ENCODE measurements at places on chromosomes 5 and 9.

- DNase-seq, result no peak
Measured at GRCh38 chr5:34586117-34586885, 69.8 kb upstream of the RAI14 start.

DNA sequence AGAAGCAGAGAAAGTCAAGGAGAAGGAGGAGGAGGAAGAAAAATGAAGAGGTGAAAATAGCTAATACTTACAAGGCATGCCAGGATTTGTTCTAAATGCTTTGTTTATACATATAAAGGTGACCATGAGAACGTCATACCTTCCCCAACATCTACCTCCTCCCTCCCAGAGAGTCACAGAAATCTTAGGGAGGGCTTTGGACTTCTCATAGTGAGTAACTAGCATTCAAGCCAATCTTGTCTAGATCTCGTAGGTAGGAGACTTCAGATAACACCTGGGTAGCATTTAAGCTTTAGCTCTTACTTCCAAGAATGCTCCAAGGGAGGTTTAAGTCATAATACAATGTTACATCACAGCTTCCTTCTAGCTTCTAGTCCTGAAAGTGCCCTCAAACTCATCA is 36.5 kb upstream of the GPBP1 start:
- no peak for DNase-seq

GRCh38 chr9:134375011-134375390 is 48.7 kb downstream of the RXRA start:
- no peak for DNase-seq

DNA sequence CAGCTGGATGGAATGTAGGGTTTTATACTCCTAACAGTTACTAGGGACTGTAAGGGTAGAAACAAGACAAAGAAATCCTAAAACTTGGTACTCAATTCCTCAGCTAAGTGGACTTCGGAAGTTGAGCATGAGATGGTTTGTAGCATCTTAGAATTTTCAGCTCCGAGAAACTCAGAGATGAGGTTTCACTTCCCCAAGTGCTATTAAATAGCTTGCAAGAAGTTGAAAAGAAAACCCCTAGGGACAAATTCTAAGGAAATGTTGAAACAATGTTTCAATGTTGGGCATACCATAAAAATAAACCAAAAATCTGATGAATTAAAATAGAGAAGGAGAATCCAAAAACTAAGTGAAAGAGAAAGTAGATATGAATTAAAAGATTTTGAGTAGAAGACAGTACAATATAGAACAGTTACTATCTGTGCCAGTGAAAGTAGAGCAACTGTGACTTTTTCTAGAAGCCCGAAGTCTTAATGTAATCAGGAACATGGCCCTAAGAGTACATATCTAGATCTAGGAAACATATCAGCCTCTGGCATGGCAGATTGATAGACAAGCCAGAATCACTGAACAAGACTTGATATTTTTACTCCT is 308.6 kb upstream of the RGMB start:
- no peak for DNase-seq

DNA sequence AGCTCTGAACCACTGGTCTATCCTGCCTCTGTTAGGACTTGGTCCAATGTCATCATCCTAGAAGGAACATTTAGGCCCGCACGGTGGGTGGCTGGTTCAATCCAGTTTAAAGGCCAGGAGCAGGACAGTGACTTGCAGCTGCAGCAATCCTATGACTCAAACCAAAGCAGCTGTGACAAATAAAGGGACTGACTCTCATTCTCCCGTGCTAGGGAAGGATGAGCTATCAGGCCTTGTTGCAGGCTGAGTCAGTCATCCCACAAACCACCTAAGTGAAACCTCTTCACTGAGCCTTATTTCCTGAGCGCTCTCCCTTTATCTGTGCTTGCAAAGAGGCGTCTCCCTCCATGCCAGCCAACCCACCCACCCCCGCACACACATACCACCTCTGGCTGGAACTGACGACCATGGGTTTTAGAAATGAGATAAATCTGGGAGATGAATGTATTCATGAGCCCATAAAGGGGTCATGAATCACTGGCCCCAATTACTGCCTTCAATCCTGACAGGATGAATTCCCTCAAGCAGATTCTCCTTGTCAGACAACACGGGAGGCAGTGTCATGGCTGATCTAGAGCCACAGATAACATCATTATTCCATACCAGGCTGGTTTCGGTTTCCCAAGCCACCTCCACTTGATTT is 93.4 kb downstream of the KCNIP1 start:
- DNase-seq, result peak; percentile 67

GRCh38 chr9:110742741-110743371 is 74.3 kb downstream of the MUSK start:
- peak; percentile 52 for DNase-seq

GRCh38 chr9:18542837-18543405 is 69.0 kb downstream of the ADAMTSL1 start:
- DNase-seq, result no peak

DNA sequence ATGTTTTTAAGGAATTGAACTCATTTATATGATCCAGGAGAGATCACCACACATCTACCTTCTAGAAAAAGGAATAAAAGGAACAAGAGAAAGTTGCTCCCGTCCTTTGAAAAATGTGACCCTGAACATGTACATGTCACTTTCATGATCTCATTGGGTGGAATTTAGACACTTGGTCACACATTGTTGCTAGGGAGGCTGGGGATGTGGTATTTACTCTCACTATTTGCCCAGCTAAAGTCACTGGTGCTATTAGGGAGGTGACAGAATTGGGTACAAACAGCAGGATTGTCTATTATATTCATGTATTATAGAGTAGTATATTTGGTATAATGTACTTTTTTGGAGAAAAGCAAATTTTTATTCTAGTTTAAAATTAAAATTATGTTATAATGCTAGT is 2.1 kb upstream of the CDH10 start:
- no peak for DNase-seq

- DNase-seq, result no peak
Measured at GRCh38 chr9:134948149-134948548, 30.4 kb upstream of the FCN1 start.

- no peak for DNase-seq
Measured at GRCh38 chr5:112830378-112830777, 30.7 kb upstream of the SRP19 start.

DNA sequence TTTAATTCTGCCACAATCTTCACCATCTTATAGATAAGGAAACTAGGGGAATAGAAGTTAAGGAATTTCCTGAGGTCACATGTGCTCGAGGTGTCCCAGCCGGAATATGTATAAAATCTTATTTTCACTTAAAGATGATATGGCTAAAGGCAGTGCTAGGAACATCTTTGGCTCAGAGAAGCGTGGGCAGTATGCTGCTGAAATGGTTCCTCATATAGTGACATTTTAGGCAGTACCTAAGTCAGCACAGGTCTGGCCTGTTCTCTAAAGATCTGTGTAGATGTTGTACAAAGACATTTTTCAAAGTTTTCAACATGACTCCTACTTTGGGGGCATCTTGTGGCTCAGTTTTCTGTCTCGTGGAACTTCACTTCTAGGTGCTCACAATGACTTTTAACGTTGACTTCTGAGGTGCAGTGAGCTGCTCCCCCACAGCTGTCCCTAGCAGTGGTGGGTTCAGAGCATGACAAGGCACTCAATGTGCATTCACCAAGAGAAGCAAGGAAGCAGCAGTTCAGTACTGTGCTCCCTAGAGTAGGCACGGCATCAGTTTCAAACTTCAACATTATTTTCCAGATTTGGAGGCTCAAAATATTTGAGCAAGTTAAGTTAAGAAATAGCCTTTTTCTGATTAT is 40.3 kb downstream of the TNFAIP8 start:
- DNase-seq, result no peak

- DNase-seq, result no peak
Measured at GRCh38 chr5:143309661-143310431, 93.6 kb downstream of the NR3C1 start.

- DNase-seq, result no peak
Measured at GRCh38 chr5:107168086-107168485, 502.7 kb downstream of the EFNA5 start.

DNA sequence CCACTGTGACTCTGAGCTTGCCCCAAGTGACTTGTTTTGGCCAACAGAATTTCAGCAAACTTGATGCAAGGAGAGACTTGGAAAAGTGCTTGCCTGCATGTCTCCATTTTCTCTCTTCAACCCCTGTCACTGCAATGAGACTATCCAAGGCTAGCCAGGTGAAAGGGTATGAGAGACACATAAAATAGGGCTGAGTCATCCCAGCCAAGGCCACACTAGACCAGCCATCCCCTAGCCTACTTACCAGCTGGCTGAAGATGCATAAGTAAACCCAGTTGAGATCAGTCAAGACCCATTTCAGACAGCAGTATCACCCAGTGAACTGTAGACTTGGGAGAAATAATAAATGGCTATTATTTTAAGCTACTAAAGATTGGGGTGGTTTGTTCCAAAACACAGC is 52.9 kb upstream of the VLDLR start:
- DNase-seq, result no peak

DNA sequence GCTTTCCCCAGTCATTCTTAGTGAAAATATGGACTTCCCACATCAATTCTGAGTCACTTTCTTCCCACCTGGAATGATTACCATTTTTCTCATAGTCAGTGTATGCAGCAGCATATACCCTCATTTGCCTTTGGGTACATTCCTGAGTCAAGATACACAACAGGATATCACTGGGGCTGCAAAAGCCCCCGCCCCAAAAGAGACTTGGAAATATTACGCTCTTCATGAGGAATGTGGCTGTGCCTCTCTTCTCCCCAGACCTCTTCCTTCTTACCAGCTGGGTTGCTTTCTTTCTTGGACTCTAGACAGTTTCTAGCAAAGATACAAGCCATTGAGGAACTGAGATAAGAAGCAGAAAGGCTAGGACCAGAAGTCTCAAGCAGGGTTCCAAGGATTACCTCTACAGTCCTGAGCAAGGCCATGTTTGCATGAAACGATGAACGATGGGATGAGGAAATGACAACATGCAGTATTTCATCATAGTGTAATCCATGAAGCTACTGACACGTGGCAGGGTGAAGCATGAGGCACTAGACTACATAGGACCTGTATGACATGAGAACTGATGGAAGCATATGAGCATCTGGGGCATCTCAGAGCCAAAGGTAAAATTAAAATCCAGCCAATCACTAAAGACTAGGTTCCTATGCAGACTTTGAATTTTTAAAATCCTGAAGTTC is 218.1 kb downstream of the RAB3C start:
- no peak for DNase-seq

DNA sequence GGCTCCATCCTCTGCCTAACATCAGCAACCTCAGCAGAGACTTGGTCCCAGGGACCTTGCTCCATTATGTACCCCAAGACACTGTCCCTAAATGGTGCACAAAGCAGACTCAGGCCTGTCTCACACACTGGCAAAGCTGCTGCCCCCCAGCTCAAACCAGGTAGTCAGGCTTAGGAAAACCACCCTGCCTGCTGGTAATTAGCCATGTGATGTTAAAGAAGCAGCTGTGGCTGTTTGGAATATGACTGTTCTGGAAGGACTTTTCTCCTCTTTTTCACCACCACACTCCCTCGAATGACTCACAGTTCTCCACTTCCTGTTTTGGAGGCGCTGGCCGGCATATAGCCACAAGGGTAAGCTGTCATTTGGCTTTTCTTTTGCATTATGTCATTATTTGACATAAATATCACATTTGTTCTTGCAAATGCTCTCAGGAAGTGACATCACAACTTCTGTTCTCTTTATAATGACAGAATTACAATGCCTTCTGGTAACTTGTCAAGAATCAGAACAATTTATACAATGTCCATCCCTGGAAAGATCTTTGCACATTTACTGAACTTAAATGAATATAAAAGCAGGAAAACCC is 113.9 kb downstream of the SUSD1 start:
- peak; percentile 59 for DNase-seq

GRCh38 chr5:35073160-35073559 is 25.4 kb upstream of the AGXT2 start:
- no peak for DNase-seq

- DNase-seq, result peak; percentile 42
Measured at GRCh38 chr5:125316915-125317535, 570.6 kb upstream of the ZNF608 start.

GRCh38 chr9:72427801-72428200 is 62.8 kb upstream of the ZFAND5 start:
- DNase-seq, result no peak

- DNase-seq, result no peak
Measured at GRCh38 chr9:136899196-136899595, 12.9 kb downstream of the TRAF2 start.

GRCh38 chr5:62011089-62011664 is 294.8 kb upstream of the KIF2A start:
- DNase-seq, result peak; percentile 13

GRCh38 chr5:177425801-177426565 is 493 bp upstream of the GRK6 start:
- DNase-seq, result peak; percentile 100

- DNase-seq, result no peak
Measured at GRCh38 chr5:159641371-159642039, 274.8 kb upstream of the ADRA1B start.

- DNase-seq, result no peak
Measured at GRCh38 chr5:8825139-8825757, 720.6 kb downstream of the SEMA5A start.

DNA sequence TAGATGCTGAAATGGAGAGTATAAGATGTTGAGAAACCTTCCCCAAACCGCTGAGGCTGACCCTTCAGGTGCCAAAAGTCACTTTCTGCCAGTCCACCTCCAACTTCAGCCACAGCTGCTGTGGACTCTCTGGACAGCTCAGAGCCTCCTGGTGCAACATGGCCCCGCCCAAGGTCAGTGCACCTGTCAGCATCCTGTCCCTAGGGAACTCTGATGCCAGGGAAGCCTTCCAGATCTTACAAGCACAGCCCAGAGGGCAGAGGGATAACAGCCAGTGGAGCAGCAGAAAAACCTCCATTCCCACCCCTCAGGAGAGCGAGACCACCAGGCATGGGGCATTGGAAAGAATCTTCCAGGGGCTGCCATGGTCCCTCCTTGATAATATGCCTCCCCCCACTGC is 10.5 kb upstream of the PTGES2 start:
- DNase-seq, result no peak

- no peak for DNase-seq
Measured at GRCh38 chr5:173720953-173721600, 104.6 kb upstream of the BOD1 start.

DNA sequence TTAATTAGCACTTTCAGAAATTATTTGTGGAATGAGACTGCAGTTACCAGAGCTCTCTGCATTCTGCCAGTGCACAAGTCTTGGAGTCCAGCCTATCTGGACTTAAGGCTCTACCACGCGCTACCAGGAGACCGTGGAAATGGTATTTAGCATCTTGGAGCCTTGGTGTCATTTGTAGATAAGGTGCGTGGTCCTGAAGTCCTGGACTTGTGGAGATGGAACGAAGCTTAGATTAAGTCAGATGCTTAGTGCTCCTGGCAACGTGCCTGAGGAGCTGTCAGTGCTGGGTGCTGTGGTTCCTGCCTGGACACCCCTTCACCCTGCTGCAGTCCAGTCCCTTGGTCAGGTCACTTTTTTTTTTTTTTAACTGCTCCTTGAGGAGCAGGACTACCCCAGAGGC is 59.7 kb downstream of the RCL1 start:
- DNase-seq, result no peak

GRCh38 chr5:110351430-110351829 is 375.0 kb downstream of the TMEM232 start:
- no peak for DNase-seq

GRCh38 chr9:115668521-115668920 is 485.1 kb upstream of the PAPPA start:
- DNase-seq, result peak; percentile 27

All from mesendoderm (in vitro differentiated cells).